ENCODE measurements at places on chromosomes 1 and 21.

DNA sequence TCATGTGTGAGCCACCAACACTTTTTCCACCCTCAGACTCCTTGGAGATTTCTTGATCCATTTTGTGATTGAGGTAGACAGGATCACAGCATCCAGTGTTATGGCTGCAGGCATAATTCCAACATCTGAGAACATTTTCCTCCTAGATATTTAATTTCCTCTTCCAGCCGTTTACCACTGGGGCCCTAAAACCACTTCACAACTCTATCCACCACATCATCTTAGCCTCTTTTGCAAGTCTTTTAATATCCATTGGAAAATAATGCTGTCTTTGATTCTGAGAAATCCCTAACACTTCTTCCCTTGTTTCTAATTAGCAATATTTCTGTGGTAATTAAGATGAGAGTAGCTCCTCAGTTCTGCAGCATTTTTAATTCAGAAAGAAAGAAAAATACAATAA is 190.1 kb downstream of the TNR start:
- no peak for DNase-seq

DNA sequence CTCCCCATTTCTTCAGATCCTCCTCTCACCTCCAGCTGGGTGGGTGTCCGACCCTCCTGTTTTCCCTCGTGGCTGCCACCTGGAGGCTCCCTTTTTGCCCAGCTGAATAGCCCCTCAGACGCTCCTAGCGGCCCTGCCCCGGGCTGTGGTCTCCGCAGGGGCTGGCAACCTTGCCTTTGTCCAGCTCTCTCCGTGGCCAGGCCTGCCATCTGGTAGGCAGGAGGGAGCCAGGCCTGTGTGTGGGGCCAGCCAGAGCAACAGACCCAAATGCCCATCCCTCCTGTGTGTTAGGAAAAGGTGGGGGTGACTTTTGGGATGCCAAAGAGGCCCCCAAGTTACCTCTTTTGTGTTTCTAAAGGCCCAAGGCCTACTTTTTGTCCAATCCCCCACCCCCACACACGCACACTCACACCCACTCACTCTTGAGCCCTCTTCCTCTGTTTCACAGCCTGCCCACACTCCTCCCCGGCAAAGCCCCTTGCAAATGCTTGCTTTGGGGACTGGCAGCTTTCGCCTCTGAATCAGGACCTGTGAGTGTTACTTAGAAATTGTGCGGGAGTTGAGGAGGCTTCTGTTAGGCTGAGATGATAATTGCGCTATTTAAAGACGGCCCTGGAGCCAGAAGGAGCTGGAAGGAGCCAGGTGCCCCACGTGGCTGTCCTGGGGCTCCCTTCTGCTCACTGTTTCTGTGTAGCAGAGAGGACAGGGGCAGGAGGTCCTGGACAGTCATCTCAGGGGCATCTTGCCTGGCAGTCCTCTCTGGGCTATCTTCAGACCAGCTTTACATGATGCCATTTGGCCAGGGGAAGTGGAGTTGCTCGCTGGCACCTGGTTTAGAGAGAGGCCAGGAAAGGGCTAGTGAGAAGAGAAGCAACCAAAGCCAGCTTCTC is 9.1 kb downstream of the PPFIA4 start:
- DNase-seq: no peak

DNA sequence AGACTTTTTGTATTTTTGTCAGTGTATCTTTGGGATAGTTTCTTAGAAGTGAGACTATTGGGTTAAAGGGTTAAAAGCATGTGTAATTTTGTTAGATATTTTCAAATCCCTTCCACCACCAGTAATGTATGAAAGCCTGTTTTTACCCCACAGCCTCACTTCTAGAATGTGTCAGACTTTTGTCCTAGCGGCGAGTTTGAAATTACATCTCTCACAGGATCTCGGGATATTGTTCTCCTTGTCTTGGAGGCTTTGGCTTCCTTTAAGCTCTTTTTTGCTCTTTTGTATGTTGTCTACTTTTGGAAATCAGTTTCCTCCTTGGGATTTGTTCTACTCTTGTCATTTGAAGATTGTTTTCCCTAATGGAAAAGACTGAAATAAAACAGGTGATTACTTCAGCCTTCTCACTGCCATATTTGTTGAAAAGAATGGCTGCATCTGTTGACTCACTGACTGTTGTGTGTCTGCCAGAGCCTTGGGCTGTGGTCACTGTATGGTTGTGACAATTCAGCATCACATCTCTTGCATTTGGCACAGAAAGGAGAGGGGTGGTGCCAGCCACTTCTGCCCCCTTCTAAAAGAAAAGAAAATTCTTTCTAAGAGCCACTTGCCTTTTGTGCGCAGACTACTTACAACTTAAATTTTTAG is 22.6 kb downstream of the ST3GAL3 start:
- no peak for DNase-seq

- DNase-seq: no peak
These were observed 455.2 kb upstream of the RUNX1 start for GRCh38 chr21:35504277-35504676.

- DNase-seq: no peak
These were observed 66.7 kb upstream of the PARP1 start for GRCh38 chr1:226474443-226475141.

DNA sequence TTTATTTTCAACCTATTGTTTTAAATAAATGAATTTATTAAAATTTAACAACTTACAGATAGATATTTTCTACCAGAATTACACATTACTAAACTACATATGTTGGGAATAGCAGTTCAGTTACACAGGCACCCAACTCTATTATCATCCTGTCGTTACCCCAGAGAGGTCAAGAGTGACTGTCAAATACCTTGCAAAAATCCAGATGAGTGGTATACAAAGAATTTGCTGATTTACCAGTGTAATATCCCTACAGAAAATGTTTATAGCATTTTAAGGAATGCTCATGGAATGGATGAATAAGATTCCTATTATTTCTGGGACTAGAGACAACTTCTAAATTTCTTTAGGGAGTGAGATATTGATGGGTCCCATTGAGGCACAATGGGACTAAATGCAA is 300.7 kb upstream of the RGS18 start:
- peak; percentile 20 for DNase-seq

- no peak for DNase-seq
These were observed 26.5 kb upstream of the MTR start for GRCh38 chr1:236768601-236769000.

DNA sequence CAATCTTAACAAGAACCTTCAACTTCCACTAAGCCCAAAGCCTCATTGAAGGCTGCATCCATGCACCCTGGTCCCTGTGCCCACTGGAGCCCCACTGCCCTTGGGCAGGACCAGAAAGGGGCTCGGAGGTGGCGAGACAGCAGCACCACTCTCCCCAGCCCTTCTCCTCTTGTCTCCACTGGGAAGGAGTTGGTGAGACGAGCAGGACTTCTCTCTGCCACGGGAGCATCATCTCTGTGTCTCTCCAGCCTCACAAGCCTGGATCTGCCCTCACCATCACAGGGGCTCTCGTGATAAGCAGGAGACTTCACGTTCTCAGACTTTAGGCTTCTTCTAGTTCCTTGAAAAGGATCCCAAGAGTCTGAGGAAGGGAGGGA is 7.2 kb upstream of the ETV3L start:
- no peak for DNase-seq

DNA sequence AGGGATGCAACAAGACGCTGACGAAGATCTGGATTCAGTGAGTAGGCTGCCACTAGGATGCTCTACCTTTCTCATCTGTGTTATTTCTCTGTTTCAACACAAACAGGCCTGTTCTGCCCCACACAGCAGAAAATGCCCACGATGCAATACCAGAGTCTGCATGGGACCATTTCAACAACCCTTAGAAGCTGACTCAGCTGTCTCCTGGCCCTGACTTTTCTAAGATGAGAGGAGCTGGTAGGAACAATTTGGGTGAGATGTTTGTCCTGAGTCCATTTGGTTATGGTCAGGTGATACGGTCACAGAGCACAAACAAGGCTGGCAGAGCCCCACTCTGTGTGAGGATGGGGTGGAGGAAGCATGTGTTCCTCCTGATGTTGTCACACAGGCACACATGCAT is 11.5 kb upstream of the SLC2A1 start:
- no peak for DNase-seq

GRCh38 chr21:26057477-26058170 is 112.9 kb downstream of the APP start:
- DNase-seq: no peak

GRCh38 chr1:34845131-34845901 is 14.2 kb downstream of the SMIM12 start:
- no peak for DNase-seq

DNA sequence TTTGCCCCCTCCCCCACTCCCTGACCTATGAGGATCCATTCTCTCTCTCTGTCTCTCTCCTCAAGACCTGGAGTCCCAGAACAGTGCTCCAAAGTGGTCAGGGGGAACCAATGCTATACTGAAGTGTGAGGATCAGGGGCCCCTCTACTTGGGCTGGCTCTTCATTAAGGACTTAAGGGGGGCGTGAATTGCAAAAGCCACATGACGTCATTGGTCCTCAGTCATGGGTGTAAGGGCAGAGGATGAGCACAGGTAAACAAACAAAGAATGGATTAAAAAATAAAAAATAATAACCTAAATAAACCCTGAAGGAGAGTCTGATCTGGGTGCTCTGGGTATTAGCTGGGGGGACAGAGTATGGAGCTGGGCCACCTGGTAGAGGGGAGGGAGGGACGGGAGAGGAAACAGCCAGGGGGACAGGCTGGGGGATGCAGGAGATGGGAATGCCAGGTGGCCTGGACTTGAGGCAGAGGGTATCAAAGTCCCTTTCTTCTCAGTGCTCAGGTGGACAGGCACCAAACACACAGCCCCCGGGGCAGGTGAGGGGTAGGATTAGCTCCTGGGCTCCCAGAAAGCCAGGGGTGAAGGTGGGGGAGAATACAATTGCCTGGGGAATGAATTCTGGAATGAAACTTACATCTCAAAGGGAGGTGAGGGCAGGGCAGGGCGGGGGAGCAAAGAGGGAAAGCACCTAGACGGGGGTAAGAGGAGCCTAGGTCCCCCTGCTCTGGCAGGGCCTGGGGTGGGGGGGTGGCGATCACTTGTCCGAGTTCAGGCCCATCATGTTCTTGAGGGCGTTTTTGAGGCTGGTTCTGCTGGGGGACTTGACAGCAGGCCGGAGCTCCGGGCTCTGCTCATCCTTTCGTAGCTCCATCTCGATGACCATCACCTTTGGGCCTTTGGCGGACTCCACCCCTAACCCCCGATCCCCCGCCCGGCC is 4.6 kb downstream of the MPZ start:
- no peak for DNase-seq

- DNase-seq: no peak
These were observed 29.1 kb downstream of the TEX35 start for GRCh38 chr1:178541829-178542553.

- no peak for DNase-seq
These were observed 103.7 kb upstream of the DPT start for GRCh38 chr1:168832661-168833060.

DNA sequence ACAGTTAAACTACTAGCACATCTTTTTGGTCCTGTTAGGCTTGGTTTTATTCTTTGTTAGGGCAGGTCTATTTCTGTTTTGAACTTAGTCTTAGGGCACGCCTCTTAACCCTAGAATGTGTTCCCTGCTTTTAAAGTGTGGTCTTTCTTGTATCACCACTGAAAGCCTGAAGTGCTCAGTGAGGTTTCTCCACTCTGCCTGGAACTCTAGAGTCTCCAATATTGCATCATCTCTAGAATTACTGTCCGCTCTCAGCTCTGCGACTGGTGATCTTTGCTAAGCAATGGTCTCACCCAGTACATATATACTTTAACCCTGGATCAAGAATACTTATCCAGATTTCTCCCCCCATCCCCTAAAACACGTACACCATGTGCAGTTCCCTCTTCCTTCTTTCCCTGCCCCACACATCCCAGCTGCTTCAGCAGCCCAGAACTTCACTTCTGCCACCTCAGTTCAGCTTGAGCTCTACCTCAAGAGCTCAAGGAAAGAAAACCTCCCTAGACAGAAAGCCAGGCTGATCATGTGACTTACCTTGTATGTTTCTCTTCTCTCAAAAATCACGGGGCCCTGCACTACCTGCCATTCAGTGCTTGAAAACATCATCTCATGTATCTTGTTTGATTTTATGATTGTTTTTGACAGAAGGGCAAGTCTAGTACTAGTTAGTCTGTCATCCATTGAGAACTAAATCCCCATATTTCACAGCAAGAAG is 59.9 kb downstream of the TENT5C start:
- DNase-seq: no peak

GRCh38 chr1:207463021-207463420 is 8.9 kb downstream of the CR2 start:
- DNase-seq: peak; percentile 18

DNA sequence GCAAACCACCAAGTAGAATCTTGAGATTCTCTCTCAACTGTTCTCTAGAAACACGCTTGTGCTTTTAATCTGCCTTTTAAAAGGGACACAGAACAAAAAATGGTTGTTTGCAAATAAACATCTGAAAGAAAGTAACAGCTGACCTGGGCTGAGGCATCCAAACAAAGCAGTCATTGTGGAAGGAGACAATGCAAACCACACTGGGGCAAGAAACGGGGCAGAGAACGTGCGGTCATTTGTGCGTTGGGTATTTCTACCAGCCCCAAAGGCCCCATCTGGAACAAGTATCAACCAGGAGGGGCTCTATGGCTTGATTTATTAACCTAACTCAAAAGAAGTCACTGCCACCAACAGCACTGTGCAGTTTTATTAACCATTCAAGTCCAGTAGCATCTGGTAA is 6.0 kb downstream of the STMN1 start:
- DNase-seq: no peak

GRCh38 chr1:167043752-167044488 is 46.3 kb downstream of the GPA33 start:
- peak; percentile 13 for DNase-seq

DNA sequence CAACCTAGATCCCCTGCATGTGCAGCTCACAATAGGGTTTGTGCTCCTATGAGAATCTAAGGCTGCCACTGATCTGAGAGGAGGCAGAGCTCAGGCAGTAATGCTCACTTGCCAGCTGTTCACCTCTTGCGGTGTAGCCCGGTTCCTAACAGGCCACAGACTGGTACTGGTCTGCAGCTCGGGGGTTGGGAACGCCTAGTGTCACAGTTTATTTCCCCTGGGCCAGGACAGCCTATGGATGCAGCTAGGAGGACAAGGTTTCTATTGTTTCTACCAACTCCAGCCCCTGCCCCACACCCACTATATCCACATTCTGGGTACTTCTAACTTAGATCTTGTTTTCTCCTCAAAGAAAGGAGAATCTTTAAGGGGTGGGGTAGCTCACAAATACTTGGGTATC is 58.7 kb upstream of the PRRC2C start:
- no peak for DNase-seq

- DNase-seq: peak; percentile 78
These were observed 13.0 kb downstream of the WNT9A start for GRCh38 chr1:227934476-227935313.

- DNase-seq: no peak
These were observed 9.7 kb downstream of the PGBD5 start for GRCh38 chr1:230416430-230416829.

DNA sequence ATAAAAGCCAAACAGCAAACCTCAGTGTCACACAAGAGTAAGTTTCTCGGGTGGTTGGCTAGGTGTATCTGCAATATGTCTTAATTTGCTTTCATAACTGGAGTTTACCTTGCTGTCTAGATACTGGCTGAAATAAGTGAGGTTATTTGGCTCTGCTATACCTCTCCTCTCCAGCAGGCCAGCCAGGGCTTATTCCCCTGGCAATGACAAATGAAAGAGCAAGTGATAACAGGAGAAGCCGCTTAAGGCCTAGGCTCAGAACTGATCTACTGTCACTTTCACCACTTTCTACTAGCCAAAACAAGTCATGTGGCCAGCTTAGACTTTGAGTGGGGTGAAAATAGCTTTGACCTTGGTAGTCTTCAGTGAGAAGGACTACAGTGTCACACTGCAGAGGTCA is 4.8 kb upstream of the RPE65 start:
- DNase-seq: no peak

GRCh38 chr1:107181253-107181969 is 40.6 kb downstream of the NTNG1 start:
- DNase-seq: no peak

Measured in fibroblast of upper back skin (primary cell).